ENCODE measurements at places on chromosomes 13 and 19. TPM values are rescaled to one million over a fixed set of nuclear protein-coding genes. Genes with fewer than 3 reads are reported as not detected.

DNA sequence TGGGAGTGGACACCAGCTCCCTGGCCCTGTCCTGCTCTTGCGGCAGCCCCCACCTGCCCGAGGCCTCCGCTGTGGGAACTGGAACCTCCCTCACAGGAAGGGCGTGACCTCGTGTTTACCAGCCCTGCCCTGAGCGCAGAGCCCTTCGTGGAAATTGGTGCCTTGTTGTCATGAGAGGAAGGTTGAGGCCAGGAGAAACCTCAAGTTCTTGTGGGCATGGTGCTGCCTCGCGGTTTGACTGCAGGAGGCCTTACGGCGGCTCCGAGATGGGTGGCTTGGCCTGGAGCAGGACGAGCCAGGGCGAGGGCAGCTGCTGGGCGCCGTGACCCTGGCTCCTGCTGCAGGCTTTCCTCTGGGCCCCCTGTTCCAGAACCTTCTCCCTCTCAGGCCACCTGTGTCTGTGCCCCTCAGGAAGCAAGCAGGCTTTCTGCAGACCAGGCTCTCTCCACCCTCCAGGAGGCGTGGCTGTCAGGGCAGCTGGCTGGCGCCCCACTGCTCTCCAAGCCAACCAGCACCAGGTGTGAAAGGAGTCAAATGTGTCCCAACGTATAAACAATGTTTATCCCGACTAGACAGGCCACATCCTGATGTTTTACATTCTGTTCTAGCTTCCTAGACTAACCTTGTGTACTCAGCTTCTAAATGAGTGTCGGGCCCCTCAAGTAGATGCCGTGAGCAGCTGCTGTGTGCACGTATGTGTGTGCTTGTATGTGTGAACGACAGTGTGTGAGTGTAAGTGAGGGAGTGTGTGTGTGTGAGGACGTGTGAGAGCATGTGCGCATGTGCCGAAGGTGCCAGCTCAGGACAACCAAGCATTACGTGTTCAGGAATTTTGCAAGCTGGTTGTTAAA lies 10.4 kb upstream of the RASA3 start:
- DNase-seq: no peak

DNA sequence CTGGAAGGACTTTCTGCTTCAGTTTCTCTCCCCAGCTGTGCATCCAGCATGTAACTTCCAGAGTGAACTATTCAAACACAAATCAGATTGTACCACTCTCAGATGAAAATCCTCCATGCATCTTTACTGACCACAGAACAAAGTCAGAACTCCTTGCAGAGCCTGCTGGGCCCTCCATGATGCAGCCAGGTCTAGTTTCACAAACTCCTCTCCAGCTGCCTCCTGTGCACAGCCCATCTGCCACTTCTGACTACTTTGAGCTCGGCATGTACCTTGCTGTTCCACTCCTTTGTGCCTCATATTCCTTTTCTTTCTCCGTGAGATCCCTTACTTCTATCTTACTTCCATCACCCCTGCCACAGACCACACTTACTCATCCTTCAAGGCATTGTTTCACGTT lies 31.4 kb downstream of the NALCN start:
- DNase-seq: no peak

- DNase-seq: no peak
Observed at GRCh38 chr13:75357576-75358289, 124.2 kb downstream of the TBC1D4 start.

GRCh38 chr19:1503089-1503924 lies 9.5 kb downstream of the ADAMTSL5 start:
- no peak for DNase-seq

GRCh38 chr13:40794414-40795368 lies 5.3 kb downstream of the SLC25A15 start:
- DNase-seq: no peak

DNA sequence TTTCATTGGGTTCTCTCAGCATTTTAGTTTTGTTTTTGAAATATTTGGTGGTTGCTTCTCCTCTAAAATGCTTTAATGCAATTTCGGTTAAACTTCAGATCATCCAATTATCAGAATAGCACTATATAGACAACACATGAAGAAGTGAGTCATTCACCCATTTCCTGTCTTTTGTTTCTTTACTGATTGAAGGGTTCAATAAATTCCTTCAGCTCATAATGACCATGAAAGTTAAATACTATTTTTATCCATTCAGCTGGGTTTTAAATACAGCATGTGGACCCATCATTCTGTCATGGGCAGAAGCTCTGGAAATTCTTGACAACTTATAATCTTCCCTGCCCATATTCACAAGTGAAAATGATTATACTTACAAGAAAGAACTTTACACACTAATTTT lies 187.2 kb downstream of the ITGBL1 start:
- no peak for DNase-seq

- DNase-seq: no peak
Observed at GRCh38 chr13:83716121-83716520, 166.2 kb downstream of the SLITRK1 start.

DNA sequence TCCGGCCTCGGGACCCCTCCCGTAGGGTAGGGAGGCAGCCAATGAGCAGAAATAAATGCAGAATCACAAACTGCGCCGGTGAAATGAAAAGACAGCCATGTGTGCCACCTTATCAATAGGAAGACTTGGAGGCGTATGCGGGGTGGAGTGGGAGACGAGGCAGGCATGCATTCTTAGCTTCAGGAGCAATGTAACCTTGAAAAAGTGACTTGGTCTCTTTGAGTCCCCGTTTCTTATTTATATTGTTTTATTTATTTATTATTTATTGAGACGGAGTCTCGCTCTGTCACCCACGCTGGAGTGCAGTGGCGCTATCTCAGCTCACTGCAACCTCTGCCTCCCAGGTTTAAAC lies 16.0 kb downstream of the SSC5D start:
- no peak for DNase-seq

DNA sequence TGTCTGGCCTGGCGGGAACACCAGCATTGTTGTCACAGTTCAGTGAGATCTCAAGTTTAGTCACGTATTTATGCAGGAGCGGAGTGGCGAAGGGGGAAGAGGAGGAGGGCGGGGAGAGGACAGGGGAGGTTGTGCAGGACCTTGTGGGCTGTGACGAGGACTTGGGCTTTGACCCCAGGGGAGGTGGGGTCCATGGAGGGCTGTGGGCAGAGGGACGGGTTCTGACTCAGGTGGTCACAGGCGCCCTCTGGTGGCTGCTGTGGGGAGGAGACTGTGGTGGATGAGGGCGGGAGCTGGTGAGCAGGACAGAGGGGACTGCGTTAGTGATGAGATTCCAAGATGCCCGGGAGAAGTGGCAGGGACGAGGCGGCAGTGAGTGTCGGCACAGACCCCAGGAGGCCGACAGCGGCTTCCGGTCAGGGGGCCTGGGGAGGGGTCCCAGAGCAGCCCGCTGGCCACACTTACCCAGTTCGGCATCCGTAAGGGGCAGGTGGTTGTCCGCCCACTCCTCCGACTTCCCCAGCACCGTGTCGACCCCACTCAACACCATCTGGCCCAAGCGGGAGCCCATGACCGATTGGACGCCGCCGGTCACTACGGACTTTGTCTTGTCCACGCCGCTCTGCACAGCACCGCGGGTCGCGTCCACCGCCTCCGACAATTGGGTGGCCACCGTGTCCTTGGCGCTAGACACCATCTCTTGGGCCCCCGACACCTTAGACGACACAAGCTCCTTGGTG lies 15.7 kb downstream of the PLIN3 start:
- no peak for DNase-seq

DNA sequence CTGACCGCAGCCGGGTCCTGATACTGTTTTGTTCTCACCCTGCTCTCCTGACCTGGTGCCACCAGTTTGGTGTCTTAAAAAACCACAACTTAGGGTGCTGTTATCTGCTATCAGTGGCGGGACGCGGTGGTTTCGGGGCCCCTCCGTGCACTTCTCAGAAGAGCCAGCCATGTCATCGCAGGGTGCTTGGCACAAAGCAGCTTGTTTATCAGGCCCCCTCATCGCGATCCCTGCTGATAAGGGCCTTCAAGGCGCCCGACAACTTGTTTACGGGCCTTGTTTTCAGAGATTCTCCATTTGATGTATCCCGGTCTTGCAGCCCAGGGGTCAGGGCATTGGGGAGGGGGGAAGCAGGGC lies 58.1 kb upstream of the KLF2 start:
- DNase-seq: no peak

DNA sequence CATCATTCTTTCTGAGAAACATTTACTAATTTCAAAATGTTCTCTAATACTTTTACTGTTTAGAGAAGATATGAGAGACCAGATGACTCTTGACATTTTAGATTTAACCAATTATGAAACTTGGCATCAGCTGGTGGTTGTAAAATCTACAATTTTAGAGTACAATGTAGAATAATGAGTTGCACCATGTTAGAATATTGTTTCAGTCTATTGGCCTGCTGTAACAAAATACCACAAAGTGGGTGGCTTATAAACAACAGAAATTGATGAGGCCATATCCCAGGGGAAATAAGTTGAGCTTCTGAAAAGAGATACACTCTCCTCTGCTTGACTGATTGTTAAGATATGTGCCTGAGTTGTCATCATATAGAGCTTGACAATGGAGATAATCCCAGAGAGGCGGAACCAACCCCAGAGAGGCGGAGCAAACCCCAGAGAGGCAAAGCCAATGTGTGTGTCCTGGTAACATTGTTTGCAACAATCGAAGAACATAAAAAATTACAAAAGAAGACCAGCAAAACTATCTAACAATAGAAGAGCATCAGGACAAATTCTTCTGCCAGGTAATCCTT lies 373.0 kb upstream of the SLITRK1 start:
- no peak for DNase-seq

DNA sequence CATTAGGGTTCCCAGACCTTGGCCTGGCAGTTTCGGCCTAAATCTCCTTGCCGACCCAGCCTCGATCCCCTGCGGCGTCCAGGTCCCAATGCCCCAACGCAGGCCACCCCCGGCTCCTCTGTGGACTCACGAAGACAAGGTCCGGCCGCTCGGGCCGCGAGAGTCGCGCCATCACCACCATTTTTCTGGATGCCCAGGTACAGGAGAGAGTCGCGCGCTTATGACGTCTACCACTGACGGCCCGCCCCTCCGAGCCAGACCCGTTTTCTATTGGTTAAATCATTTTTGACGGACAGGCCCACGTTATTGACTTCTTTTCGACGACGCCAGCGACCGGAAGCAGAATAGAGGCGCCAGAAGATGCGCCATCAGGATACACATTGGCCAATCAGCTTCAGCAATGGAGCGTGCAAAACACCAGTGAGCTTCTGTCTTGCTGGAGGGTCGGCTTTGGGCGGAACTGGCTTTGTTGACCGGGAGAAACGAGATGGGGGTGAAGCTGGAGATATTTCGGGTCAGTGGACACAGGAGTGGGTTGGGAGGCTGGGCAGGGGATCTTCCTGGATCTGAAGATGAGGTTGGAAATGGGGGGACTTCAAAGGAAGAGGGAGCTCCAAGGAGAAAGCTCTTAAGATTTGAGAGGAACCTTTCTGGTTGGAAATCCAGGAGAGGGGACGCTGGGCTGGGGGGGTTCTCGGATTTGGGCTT lies at the start of the genes PET100 and XAB2:
TSS of gene PET100 (plus strand) at position 447 of the 708 bp plus-strand sequence. CDS start at position 488, 41 bp downstream.
TSS of gene XAB2 (minus strand) at position 199 of the 708 bp plus-strand sequence. CDS start at position 181, 18 bp downstream.
- DNase-seq: peak; percentile 94

GRCh38 chr13:27921421-27921960 lies 1.7 kb downstream of the PDX1 start:
- no peak for DNase-seq

GRCh38 chr13:25190771-25191170 lies 18.7 kb upstream of the AMER2 start:
- DNase-seq: no peak

DNA sequence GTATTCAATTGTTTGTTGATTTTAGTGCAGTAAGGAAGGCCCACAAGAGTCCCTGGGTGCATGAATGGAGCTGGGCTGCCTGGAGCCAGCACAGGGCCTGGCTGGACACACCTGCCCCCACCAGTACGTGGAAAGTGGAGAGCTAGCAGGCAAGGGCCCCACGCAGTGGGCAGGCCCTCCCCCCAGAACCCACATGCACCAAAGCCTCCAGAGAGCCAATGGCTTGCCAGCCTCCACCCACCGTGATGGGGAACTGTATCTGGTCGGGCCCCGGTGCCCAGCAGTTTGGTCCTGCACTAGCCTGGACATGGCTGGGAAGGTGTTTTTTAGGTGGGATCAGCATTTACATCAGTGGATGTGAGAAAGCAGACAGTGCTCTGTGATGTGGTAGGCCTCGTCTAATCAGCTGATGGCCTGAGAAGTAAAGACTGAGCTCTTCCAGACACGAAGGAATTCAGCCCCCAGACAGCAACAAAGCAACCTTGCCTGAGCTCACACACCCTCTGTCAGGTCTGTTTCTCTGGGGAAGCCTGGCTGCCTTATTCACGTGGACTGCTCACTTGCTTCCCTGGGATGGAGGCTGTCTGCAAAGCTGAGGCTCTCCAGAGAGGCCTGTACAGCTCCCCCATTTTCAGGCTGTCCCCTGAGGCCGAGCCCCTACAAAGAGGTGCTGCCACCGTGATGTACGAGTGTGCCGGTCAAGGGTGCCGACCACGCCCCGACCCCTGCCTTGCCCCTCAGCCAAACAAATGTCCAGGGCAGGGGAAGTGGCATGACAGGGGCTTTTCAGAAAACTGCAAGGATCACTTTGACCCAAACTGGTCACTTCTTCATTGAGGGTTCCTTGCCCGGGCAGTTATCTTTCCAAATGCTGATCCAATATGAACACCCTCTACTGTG lies 27.5 kb downstream of the RAB20 start:
- DNase-seq: no peak

GRCh38 chr19:35123573-35123972 lies 8.0 kb downstream of the FXYD3 start:
- no peak for DNase-seq

DNA sequence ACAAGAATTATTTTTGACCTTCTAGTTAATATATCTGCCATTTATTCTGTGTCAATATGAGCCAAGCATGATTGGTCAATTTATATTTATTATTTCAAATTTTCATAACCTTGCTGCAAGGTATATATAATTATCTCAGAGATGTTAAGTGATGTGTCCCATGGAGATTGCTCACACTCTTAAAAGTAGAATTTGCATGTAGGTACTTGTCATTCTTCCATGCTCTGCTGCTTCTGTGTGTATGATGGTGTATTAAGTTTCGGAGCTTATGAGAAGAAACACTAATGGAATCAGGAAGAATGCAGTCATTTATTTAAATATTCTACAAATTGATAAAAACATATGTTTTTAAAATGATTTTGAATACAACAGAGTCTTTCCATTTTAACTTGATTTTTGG lies 586.8 kb upstream of the MIR17HG start:
- DNase-seq: no peak

- no peak for DNase-seq
Observed at GRCh38 chr13:50552424-50552966, 291.0 kb downstream of the DLEU7 start.

DNA sequence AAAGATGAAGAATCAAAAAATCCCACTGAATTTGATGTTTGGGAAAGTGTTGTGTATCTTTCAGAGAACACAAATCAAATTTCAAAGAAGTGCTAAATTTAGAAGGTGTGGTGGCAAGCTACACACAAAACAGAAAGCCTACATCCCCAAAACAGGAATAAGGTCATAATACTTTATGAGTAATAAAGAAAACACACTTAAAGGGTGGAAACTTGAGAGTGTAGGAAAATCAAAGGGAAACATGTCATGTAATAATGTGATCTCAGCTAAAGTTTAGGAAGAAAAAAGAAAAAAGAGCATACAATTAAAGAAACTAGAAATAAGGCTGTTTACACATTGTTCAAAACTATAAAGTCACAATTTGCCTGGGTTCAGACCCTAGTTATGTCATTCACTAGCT lies 668.7 kb downstream of the PCDH17 start:
- no peak for DNase-seq

ADGRE1 gene
- polyA plus RNA-seq: not detected

PPM1N gene
- polyA plus RNA-seq: 1.2 TPM

CCDC8 gene
- 6.9 TPM for polyA plus RNA-seq

MICU2 gene
- 40.6 TPM for polyA plus RNA-seq

HIF3A gene
- polyA plus RNA-seq: not detected

TPRX2 gene
- polyA plus RNA-seq: not detected

ZNF506 gene
- polyA plus RNA-seq: 7.2 TPM

ZNF730 gene
- polyA plus RNA-seq: 0.37 TPM

PEAK3 gene
- not detected for polyA plus RNA-seq

Measured in BJ (cell line).